ENCODE measurements at places on chromosomes 2 and 18.

GRCh38 chr18:498931-499775 lies 1.3 kb downstream of the COLEC12 start:
- no peak for DNase-seq

DNA sequence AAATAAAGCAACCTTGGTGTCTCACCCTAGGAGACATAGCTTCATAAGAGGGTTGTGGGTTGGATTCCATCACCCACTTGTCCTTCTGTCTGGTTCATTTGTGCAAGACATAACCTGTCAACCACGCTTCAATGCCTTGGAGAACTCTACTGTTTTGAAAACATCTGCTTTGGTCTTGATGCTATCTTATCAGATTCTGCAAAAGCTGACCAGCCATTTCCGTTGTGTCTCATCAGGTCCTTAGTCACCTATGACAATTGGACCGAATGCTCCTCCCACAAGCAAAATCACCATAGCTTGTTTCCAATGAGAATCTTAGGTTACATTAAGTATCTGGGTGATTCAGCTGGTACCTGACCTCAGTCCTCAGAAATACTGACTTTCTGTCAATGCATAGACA lies 35.4 kb downstream of the STAT4 start:
- DNase-seq = peak; percentile 75

DNA sequence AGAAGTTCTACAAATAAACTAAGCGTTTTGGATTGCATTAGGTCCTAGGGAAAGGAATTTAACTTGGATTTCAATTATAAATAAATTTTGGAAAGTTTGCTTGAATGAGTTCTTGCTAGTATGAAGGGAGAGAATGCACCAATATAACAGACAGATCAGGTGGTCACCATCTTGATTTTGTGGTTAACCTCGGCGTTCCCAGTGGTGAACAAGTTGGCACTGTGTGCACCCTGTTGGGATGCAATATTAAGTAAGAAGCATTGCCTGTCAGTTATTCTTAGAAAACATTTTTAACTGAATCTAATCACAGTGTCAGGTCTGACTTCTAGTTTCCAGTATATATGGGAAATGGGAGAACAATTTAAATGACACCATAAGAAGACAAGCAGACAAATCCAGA lies 673.4 kb downstream of the SLC4A3 start:
- no peak for DNase-seq

DNA sequence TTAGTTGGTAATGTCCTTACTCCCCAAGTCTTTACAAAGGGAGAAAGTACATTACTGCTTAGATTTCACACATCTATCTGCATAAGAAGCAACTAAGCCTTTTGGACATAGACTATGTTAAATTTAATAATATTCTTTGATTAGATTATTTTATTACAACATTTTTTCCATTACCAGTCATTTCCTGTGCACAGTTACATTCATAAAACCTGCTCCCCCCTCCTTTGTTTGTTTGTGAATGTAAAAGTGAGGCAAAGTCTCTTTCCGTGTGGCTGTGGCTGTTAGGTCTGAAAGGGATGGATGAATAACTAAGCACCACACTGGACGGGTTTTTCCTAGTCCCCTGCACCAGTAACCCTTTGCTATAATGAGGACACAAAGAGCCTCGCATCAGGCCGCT lies 9.6 kb downstream of the PTGR3 start:
- DNase-seq = no peak

GRCh38 chr2:178990533-178991241 lies 59.2 kb downstream of the CCDC141 start:
- no peak for DNase-seq

DNA sequence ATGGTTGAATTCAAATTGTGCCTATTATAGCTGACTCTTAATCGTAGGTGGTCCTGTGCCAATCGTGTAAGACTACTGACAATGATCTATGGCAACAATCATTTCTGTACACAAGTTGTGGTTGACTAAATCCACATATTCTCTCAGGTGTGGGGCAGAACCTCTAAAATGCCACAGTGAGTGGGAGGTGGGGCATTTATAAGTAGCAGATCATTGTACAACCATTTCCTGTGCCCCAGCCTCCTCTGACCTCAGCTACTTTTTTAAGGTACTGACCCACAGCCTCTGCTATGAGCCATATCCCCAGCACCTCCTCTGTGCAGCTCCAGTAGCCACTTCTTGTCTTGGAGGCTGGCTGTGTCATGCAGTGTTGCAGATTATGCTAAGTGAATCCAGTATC lies 48.6 kb upstream of the RAPH1 start:
- peak; percentile 88 for DNase-seq

DNA sequence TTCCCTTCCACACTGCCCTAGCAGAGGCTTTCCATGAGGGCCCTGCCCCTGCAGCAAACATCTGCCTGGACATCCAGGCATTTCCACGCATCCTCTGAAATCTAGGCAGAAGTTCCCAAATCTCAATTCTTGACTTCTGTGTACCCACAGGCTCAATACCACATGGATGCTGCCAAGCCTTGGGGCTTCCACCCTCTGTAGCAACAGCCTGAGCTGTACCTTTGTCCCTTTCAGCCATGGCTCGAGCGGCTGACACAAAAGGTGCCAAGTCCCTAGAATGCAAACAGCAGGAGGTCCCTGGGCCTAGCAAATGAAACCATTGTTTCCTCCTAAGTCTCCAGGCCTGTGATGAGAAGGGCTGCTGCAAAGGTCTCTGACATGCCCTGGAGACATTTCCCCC lies 744.5 kb upstream of the LINC00305 start:
- DNase-seq = no peak

DNA sequence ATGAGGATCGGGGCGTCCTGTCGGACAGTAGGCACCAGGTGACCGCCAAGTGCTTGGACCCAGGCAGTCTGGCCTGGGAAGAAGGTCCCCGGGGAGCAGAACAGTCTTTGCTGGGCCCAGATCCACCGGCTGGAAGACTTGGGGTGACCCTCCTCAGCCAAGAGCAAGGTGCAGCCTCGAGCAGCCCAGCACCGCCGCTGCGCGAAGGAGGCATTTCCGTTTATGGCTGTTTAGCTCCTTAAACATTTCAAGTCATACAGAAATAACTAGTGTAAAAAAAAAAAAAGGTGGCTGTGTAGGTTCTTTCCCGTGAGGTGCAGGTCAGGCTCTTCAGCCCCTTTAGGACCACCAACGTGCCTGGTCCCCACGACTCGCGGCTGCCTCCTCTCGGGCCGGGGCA lies 370.2 kb downstream of the CMPK2 start:
- DNase-seq = no peak

- DNase-seq = no peak
Measured at GRCh38 chr18:27428120-27428519, 243.0 kb upstream of the CHST9 start.

DNA sequence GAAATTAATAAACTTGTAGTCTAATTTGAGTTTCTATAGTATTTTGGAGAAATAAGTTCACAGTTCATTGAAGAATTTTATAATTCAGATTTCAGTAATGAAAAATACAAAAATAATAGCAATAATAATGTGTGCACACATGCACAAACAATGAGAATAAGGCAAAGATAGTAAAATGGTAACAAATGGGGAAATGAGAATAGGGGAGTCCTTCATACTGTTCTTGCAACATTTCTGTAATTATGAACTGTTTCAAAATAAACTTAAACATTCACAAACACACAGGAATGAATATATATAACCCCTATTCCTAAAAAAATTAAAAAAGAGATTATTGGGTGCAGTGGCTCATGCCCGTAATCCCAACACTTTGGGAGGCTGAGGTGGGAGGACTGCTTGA lies 63.9 kb downstream of the SPRED2 start:
- DNase-seq = no peak

Data from T-helper 2 cell (primary cell).